Right renal pelvis (tissue), 4 donors: ENCODE measurements at places on chromosomes 2 and 18. TPM values are rescaled to one million over a fixed set of nuclear protein-coding genes. Genes with fewer than 3 reads are reported as not detected.

The CD302 gene
- 12.0 TPM for polyA plus RNA-seq

DNA sequence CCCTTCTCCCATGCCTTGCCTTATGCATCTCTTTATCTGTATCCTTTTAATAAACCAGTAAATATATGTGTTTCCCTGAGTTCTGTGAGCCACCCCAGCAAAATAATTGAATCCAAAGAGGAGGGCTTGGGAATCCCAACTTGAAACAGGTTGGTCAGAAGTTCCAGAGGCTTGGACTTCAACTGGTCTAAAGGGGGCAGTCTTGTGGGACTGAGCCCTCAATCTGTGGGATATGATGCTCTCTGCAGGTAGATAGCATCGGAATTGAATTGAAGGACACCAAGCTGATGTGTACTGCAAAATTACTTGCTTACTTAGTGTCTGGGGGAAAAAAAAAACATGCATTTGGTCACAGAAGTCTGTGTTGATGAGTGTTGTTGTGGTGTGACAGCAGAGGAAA is 1033.5 kb upstream of the TMEFF2 start:
- DNase-seq = no peak

- DNase-seq = no peak
Observed at GRCh38 chr18:22483407-22483806, 65.7 kb upstream of the CTAGE1 start.

- no peak for DNase-seq
Observed at GRCh38 chr2:202278036-202278760, 12.6 kb downstream of the NOP58 start.

DNA sequence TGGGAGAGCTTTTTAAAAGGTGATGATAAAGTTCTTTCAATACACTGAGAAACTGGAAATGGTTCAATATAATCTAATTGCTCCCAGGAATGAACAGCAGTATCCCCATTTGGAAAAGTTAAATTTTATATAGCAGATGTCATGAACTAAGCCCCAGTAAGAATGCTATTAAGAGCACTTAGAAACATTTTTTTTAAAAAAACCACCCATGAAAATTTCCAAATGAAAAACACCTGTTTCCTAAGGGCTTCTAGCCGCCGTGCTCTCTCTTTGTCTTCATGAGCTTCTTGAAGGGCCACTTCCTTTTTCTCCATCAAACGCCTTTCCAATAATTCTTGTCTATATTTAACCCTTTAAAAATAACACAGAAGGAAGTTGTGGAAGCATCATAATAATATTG is 77.0 kb downstream of the UPP2 start:
- no peak for DNase-seq

GRCh38 chr18:25827228-25827627 is 263.2 kb downstream of the SS18 start:
- no peak for DNase-seq

DNA sequence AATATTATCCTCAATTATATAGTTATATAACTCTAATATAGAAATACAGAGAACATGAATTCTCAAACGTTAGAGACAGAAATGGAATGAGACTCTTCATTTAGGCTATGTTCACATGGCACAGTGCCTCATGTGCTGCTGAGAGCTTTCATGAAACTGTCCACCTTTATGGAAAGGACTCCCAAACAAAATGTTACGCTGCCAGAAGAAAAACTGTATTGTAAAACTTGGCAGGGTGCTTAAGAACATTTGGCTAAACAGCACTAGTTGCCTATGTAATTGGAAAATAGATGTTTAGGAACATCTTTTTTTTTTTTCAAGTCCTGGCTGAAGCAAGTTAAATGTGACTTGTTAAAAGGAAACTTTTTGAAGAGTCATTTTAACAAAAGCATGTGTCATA is 396.0 kb downstream of the ERBB4 start:
- DNase-seq = no peak

GRCh38 chr2:238667639-238668038 is 180.2 kb upstream of the TWIST2 start:
- no peak for DNase-seq

DNA sequence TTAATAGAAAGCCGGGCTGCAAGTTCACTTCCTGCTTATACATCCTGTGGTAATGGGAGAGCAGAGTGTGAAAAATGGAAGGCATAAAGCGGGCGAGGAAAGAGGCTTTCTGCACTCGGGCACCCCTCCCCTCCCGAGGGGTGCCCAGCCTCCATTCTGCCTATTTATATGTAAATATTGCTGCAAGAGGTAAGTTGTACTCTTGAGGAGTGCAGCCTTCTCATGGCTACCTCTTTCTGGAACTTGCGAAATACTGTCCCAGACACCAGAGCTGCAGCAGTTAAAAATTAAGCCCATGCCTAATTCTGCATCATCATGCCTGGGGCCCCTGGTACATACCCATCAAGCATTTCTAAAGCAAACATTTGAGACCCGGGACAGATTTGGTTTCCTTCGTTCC is 156.0 kb downstream of the GBX2 start:
- DNase-seq = no peak

GRCh38 chr18:8783994-8784530 is 78.7 kb downstream of the MTCL1 start:
- no peak for DNase-seq

DNA sequence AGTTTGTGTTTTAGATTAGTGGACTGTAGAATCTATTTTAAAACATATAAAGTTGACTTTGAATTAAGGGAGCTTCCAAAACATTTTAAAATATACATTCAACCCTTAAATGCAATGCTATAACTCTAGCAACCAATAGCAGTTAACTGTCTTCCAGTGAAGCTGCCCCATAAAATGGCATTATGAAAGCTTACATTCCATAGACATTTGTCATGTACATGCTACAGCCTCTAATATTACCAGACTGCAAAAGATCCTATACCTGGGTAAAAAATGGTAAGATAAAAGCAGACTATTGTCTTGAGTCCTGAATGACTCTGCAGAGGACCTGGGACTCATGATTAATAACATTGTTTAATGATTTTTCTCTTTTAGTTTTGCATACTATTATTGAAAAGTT is 489.4 kb downstream of the LRP1B start:
- no peak for DNase-seq
